ENCODE measurements at places on chromosomes 5 and 9.
A peak's percentile ranks its signal among the peaks of the same experiment; 100 is the strongest.

DNA sequence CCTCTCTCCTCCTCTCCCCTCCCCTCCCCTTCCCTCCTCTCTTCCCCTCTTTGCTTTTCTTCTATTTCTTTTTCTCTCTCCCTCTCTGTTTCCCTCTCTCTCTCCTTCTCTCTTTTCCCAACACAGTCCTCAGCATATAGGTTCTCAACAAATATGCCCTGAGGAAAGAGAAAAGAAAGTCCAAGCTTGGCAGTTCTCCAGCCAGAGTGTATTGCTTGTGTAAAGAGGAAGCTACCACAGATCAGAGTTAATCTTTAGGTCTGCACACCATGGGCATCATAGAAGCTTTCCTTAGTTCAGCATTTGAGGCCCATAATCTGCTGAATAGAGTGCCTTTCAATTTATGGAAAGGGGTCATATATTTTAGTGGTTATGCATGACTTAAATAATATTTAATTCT lies 382.8 kb upstream of the WWC1 start:
- no peak for DNase-seq

- DNase-seq, result no peak
Observed at GRCh38 chr5:50968356-50969149, 302.1 kb downstream of the PARP8 start.

DNA sequence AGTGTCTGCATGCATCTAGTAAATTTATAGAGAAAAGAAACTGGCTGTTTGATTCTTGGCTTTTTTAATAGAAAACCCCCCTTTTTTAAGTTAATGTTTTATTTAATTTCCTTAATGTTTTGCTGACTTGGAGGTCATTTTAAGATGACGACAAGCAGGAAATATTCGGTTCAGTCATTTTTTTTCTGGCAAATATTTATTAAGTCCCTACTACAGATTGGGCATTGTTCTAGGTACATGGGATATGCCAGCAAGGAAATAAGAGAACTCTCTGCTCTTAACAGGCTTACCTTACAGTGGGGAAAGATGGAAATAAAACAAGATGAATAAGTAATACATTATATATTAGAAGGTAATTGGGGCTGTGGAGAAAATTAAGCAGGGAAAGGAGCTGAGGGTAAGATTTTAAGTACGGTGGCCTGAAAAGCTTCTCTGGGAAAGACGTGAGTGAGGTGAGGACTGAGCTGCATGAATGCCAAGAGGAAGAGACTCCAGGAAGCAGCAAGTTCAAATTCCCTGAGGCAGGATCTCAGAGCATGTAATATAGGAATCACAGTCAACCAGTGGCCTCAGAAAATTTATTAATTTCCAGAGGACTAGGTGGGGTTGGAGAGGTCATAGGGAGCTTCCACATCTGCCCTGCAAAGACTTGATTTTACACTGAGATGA lies 316.0 kb upstream of the DAP start:
- no peak for DNase-seq

GRCh38 chr5:92923885-92924284 lies 657.1 kb downstream of the NR2F1-AS1 start:
- DNase-seq, result no peak

GRCh38 chr9:35308316-35308715 lies 146.5 kb downstream of the UNC13B start:
- DNase-seq, result no peak

GRCh38 chr9:19614294-19614693 lies 174.5 kb downstream of the SLC24A2 start:
- no peak for DNase-seq

DNA sequence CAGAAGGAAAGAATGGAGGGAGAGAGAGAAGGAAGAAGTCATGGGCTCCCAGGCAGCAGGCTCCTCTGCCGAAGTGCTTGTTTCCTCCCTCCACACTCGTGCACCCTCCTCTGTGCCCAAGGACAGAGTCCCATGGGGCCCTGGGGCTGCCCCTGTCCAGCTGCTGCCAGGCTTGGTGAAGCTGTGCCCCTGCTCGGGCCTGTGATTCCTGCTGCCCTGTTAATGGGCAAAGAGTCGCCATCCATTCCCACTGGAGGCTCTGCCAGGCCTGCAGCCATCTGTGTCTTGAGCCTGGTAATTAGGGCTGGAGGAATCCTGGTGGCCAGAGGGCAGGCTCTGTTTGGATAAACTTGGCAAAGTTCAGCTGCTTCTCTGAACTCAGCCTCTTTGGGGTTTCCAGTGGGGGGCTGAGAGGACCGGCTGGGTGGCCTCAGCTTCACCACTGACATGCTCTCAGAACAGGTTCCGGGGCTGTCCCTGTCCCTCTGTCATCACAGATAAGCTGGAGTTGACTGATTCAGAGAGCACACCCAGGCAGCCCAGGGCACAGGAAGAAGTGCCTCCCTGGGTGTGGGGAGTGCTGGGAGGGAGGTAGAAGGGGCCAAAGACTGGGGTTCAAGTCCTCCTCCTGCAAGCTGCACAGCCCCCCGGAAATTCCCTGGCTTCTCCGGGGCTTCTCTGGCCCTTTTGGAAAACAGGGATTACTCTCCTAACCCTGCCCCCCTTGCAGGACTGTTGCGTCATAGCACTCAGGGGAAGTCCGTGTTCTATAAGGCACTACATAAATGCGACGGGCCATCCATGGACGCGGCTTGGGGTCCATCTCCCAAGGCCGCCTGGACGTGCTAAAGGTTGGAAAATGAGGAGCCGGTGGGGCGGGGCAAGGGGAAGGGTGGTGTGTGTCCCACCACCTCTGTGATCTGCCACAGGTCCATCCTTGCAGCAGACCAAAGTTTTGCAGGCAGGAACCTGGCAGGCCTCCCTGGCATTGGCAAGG lies 154.8 kb downstream of the PAX5 start:
- DNase-seq, result no peak

DNA sequence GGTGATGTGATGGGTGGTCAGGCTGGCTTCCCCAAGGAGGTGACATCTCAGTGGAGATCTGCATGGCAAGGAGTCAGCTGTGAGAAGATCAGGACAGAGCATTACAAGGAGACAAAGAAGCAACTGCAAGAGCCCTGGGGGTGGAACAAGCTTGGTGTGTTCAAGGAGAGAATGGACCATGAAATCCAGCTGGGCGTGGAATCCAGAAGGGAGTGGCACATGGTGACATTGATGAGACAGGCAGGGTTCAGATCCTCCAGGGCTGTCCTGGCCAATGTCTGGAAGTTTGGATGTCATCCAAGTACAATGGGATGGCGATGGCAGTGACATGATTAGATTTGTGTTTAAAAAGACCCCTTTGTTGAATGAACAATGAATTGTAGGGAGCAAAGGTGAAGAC lies 175.6 kb downstream of the MACROH2A1 start:
- no peak for DNase-seq

DNA sequence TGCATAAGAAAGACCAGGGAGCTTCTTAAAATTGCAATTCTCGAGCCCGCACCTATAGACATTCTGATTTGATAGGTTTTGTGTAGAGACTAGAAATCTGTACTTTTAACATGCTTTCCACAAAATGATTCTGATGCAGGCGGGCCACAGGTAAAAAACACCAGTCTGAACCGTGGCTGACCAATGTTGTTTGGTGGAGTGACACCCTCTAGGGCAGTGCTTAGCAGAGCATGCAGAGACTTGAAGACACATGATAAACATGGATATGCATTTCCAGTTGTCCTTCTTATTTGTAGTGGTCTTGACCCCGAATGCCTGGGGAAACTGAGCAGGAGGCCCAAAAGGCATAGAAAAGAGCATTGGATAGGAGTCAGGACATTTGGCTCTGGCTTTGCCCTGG lies 10.5 kb upstream of the COL15A1 start:
- no peak for DNase-seq

- DNase-seq, result no peak
Observed at GRCh38 chr5:139588962-139589361, 27.8 kb downstream of the UBE2D2 start.

DNA sequence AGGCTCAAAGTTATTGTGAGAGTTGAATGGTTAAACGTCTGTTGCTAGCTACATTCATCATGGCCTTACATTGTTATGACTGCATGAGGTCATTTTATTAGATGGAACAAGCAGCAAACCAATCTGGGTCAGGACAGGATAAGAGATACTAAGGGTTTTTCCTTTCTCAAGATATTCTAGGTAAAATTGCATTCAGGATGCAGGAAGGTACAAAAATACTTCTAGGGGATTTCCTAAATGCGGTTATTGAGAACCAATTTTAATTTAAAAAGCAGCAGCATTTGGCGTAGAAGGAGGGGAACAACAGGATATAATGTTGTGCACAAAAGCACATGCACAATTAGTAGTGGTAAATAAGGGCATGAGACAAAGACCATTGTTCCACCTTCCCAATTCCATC lies 39.2 kb upstream of the LURAP1L start:
- no peak for DNase-seq

DNA sequence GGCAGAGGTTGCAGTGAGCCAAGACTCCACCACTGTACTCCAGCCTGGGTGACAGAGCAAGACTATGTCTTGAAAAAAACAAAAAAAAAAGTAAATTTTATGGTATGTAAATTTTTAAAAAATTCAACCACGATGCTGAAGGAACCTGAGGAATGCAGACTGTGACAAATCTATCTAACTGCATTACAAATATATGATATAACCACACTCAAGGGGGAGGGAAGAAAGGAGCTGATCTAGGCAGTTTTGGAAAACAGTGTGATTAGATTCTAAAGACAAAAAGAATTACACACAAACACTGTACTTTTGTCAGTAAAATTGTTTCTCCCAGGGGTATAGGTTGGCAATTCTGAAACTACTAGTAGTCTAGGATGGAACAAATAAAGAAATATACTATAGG lies 17.0 kb downstream of the LARS1 start:
- no peak for DNase-seq

- no peak for DNase-seq
Observed at GRCh38 chr5:172065431-172066065, 59.1 kb upstream of the FBXW11 start.

- DNase-seq, result no peak
Observed at GRCh38 chr9:14353222-14354056, 39.5 kb upstream of the NFIB start.

- DNase-seq, result no peak
Observed at GRCh38 chr9:122294531-122294930, 29.8 kb downstream of the MRRF start.

DNA sequence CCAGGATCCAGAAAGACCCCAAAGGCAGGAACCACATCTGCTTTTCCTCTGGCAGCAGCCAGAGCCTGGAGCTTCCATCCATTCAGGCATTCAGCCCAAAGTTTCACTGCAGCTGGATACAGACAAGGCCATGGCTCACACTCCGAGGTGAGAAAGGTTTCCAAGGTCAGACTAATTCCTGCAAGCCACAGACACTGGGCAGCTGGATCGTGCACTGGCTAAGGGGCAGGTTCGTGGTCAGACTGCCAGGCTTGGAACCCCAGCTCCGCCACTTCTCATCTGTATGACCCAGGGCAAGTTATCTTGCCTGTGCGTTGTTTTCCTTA lies 36.9 kb downstream of the SPOCK1 start:
- no peak for DNase-seq

GRCh38 chr5:107704681-107705401 lies 34.1 kb upstream of the EFNA5 start:
- no peak for DNase-seq

DNA sequence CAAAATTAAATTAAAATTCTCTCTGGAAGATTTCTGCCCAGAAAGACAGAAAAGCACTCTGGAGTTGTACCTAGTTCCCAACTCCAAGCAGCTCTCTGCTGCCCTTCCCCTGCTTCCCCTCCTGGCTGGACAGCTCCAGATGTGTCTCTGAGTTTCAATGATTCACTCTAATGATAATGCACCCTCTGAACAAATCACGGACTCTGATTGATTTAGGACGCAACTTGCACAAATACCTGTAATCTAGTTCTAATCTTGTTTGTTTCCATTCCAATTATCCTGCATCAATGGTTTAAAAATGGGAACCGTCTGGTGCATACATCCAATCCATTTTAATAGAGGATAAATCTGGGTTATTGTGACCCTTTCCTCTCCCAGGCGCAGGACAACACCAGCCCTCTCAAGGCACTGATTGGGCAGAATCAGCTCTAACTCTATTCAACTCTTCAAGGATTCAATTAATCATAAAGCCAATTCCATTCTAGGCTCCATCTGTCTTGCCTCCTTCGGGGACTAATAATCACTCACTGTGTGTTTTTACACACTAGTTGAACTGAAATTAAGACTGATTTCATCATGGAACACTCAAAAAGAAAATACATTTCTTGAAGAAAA lies 111.2 kb upstream of the LRRTM2 start:
- no peak for DNase-seq

GRCh38 chr5:178931846-178932760 lies 8.9 kb upstream of the ZNF454 start:
- no peak for DNase-seq

DNA sequence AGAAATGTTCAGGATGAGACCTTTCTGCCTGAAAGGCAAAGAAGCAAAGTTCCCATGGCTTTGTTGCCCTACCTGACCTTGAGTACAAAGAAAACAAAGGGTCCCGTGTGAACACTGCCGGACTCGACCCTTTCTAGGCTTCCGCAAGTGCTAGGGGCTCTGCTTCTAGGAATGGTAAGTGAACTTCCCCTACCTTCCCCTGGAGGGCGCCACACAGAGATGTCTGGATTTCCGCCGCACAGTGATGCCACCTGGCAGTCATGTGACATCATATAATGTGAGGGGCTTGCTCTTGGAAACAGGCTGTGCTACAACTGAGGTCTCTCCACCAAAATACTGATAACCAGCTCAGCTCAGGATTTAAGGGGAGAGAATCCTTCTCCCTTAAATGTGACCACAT lies 56.6 kb downstream of the HSD17B3 start:
- DNase-seq, result no peak

- no peak for DNase-seq
Observed at GRCh38 chr5:69032009-69032408, 61.8 kb upstream of the SLC30A5 start.

DNA sequence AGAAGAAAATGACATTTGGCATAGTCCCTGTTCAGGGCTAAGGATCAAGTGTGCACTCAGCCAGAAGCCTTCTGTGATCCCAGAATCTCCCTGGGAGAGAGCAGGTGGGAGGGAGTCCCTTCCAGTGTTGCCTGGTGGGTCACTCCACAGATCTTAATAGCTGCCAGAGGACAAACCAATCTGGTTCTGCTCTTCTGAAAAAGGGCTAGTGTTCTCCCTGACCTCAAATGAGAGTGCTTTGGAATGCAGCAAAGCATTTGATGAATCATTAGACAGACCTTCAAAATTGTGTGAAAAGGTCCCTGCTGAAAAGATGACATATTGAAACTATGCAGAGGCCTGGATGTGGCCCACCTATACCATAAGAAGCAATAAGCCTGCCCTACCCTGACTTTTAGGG lies 339.7 kb downstream of the TMEM232 start:
- peak; percentile 63 for DNase-seq

GRCh38 chr5:10760921-10761184 lies 181 bp downstream of the DAP start:
- DNase-seq, result no peak

- no peak for DNase-seq
Observed at GRCh38 chr9:109779711-109780452, at the start of gene PALM2AKAP2. TSS of gene PALM2AKAP2 (plus strand) at chr9:109780198. CDS start at chr9:109780489, 291 bp downstream.

DNA sequence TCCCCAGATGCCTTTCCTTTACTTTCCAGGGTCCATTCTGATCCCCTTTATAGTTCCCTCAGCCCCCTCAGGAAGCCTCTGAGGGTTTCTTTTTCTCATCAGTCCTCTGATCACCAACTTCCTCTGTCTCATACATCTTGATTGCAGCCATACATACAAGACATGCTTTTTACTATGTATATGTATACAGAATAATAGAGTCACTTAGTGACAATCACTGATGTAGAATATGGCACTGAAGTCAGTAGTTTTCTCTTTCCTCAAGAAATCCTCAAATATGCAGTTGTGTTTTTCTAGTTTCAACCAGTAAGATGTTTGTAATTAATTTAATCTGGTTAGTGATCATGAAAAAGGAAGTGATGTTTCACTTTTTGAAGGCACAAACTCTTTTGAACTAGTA lies 364.1 kb downstream of the MAN2A1 start:
- DNase-seq, result no peak

Measured in HS-5 (cell line).